Activated naive CD8-positive, alpha-beta T cell treated with anti-CD3 and anti-CD28 coated beads for 36 hours (primary cell): ENCODE measurements at places on chromosomes 4 and X.
A peak's percentile ranks its signal among the peaks of the same experiment; 100 is the strongest.

DNA sequence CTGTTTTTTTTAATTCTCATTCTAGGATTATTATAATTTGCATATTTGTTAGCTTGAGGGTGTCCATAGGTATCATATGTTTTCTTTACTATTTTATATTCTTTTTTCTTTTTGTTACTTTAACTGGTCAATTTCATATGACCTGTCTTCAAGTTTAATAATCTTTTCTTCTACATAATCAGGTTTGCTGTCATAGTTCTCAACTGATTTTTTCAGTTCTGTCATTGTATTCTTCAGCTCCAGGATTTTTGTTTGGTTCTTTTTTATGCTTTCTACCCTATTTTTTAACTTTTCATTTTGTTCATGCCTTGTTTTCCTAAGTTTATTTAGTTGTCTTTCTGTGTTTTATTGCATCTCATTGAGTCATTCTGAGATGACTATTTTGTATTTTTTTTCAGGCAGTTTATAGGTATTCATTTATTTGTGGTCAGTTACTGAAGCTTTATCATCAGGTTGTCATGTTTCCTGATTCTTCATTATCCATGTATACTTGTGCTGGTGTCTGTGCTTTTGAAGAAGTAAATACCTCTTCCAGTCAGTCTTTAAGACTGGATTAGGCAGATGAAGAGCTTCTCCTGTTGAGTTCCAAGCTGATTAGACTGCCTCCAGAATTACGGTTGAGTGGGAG is 220.3 kb upstream of the VEGFC start:
- H3K27ac ChIP-seq: no peak overlapping the region
- H3K27me3 ChIP-seq: no peaks in the 10 kb centered on the region
- H3K36me3 ChIP-seq: peaks cover 2% of the 10 kb centered on the region
- H3K4me1 ChIP-seq: no peaks in the 10 kb centered on the region
- no peak for DNase-seq

GRCh38 chr4:33184657-33185290 is 2464.6 kb downstream of the PCDH7 start:
- no peak overlapping the region for H3K4me3 ChIP-seq
- H3K27ac ChIP-seq: no peak overlapping the region
- DNase-seq: no peak

- no peaks in the 10 kb centered on the region for H3K4me1 ChIP-seq
- H3K36me3 ChIP-seq: no peaks in the 10 kb centered on the region
- H3K4me3 ChIP-seq: no peak overlapping the region
- H3K27me3 ChIP-seq: peaks cover 17% of the 10 kb centered on the region
- H3K27ac ChIP-seq: no peak overlapping the region
These were observed 12.1 kb upstream of the DRD5 start for GRCh38 chr4:9769321-9769720.

DNA sequence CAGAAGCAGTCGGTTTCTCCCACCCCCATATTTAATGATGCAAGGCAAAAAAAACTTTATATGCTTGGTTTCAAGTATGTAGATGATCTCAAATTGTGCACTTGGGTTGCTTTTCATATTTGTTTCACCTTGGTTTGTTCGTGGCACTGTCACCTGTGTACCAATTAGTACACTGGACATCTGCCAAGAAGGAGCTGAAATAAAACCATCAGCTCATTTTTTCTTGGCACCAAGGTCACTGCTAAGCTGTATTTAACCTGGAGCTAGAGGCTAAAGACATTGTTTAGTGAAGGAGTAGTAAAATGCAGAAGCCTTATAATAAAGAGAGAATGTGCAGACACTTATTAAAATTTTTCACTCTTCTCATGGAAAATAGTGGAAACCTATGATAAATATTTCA is 430.8 kb downstream of the ARHGAP24 start:
- H3K4me1 ChIP-seq: no peaks in the 10 kb centered on the region
- no peak overlapping the region for H3K4me3 ChIP-seq
- no peaks in the 10 kb centered on the region for H3K27me3 ChIP-seq
- H3K27ac ChIP-seq: no peak overlapping the region
- DNase-seq: no peak

DNA sequence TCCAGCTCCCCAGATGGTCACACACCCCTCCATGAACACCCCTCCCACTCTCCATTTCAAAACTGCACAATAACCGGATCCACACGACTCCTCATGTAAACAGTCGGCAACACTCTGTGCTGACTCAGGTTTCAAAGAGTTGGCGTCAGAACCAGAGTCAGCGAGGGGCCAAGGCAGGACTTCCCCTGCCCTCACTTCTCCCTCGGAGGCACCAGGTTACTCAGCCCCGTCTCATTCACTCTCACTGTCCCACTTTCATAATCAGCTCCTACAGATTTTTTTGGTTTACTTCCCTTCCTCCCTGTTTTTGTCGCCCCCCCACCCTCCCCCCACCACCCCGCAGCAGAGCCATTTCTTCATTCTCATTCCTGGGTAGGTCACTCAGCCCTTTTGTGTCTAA is 2.7 kb upstream of the TIMP1 start:
- H3K4me1 ChIP-seq: peaks cover 24% of the 10 kb centered on the region
- peaks cover 5% of the 10 kb centered on the region for H3K27me3 ChIP-seq
- no peak overlapping the region for H3K27ac ChIP-seq
- H3K36me3 ChIP-seq: no peaks in the 10 kb centered on the region
- no peak for DNase-seq

GRCh38 chr4:165457793-165458192 is 79.0 kb downstream of the CPE start:
- H3K27me3 ChIP-seq: peaks cover 13% of the 10 kb centered on the region
- H3K36me3 ChIP-seq: no peaks in the 10 kb centered on the region
- no peak overlapping the region for H3K27ac ChIP-seq
- H3K4me3 ChIP-seq: no peak overlapping the region

- peaks cover 2% of the 10 kb centered on the region for H3K4me1 ChIP-seq
- no peaks in the 10 kb centered on the region for H3K27me3 ChIP-seq
- no peak for DNase-seq
- H3K4me3 ChIP-seq: no peak overlapping the region
- no peaks in the 10 kb centered on the region for H3K36me3 ChIP-seq
- no peak overlapping the region for H3K27ac ChIP-seq
These were observed 344.9 kb downstream of the BCOR start for GRCh38 chrX:39752815-39753214.

DNA sequence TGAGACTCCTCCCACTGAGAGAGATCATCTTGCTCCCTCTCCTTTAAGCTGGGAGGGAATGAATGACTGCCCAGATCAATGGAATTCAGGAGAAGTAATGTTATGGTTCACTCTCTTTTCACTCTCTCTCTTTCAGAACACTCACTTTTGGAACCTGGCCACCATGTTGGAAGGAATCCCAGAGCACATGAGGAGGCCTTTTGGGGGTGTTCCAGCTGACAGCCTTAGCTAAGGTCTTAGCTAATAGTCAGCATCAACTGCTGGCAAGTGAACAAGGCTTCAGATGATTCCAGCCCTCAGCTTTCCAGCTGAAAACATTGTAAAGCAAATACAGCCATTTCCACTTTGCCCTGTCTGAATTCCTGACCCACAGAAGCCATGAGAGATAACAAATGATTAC is 124.0 kb upstream of the CLNK start:
- H3K4me1 ChIP-seq: peaks cover 4% of the 10 kb centered on the region
- H3K27me3 ChIP-seq: peaks cover 7% of the 10 kb centered on the region
- no peak for DNase-seq

DNA sequence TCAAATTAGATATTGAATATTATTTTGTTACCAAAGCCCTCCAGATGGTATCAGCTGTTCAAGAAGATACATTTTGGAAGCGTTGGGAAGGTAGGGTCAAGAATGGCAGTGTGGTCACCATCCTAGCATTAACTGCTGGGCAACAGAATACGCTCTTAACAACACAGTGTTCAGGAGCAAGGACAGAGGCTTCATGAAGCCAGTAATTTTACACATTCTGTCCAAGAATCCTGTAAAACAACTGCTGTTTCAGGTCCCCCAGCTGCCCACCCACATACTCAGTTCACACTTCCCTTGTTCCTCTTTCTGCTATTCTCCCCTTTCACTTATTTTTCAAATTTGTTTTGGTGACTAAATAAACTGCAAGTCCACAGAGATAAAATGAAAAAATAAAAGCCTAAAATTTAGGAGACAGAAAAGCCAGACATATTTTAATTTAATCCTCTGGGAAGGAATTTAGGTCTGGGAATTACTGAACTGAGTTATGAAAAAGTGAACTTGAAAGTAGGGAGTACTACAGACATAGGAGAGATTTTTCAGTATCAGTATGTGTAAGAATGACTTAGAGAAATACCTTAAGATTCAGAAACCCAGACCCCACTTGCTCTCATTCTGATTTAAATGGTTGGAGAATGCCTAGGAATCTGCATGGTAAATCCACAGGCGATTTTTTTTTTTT is 406.7 kb downstream of the MAPK10 start:
- no peak for DNase-seq
- H3K27ac ChIP-seq: no peak overlapping the region
- no peaks in the 10 kb centered on the region for H3K4me1 ChIP-seq
- H3K36me3 ChIP-seq: no peaks in the 10 kb centered on the region
- H3K27me3 ChIP-seq: peaks cover 8% of the 10 kb centered on the region
- no peak overlapping the region for H3K4me3 ChIP-seq

DNA sequence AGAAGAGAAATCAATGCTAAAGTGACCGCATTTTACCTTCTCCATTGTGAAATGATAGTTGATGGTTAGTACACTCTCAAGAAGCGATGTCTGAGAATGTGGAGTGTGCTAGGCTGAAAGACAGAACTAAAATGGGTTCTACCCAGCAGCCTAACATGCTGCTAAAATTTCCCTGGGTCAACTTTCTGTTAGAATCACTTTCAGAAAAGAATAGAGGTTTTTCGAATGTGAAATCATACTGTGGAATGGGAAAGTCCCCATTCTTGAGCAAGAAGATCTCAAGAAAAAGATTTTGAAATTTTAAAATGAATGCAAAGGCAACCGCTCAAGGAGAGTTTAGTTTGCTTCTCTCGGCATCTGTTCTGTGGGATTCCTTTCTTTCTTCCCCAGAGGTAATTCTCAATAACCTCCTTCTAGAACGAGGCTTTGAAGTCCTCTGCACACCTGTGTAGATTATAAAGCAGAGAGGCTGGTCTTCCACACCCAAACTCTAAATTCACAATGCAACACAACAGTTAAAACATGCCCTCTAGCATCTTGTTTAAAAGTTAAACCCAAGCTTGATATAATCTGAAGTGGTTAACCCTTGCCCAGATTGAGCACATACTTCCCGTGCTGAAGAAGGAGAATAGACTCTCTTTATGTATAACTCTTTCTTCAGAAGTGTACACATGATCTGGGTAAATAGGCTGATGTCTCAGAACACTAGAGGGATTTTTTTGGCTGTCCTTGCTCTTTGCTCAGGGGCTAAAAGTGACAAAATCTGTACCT is 208.7 kb upstream of the KLF3 start:
- peaks cover 42% of the 10 kb centered on the region for H3K4me1 ChIP-seq
- H3K36me3 ChIP-seq: peaks cover 13% of the 10 kb centered on the region
- peak overlapping the region; percentile 69 for H3K27ac ChIP-seq
- no peak for DNase-seq
- no peaks in the 10 kb centered on the region for H3K27me3 ChIP-seq

DNA sequence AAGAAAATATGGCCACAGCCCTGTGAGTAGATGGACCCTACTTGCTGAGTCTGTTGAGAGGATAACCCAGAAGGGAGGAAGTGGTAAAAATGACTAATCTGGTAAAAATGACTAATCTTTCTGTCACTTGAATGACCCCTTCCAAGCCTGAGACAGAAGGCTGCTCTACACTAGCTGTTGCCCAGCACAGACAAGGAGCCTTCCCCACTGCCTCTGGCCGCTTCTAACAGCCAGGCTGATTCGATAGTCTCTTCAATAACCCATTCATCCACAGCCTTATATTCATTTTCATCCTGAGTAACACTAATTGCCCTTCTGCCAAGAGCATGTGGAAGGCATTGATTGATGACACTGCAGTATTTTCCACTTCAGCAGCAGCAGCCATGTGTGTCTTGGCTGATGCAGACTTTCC is 18.4 kb downstream of the MAGEB17 start:
- peaks cover 8% of the 10 kb centered on the region for H3K27me3 ChIP-seq
- H3K27ac ChIP-seq: no peak overlapping the region
- H3K4me3 ChIP-seq: no peak overlapping the region
- H3K36me3 ChIP-seq: no peaks in the 10 kb centered on the region
- peaks cover 11% of the 10 kb centered on the region for H3K4me1 ChIP-seq

- peaks cover 7% of the 10 kb centered on the region for H3K36me3 ChIP-seq
- no peak overlapping the region for H3K4me3 ChIP-seq
- peaks cover 14% of the 10 kb centered on the region for H3K27me3 ChIP-seq
- H3K4me1 ChIP-seq: peaks cover 4% of the 10 kb centered on the region
- DNase-seq: peak; percentile 2
These were observed 209.5 kb upstream of the PPP3CA start for GRCh38 chr4:101556842-101557241.

GRCh38 chr4:127630152-127630551 is 2.6 kb upstream of the INTU start:
- DNase-seq: no peak
- H3K27me3 ChIP-seq: peaks cover 65% of the 10 kb centered on the region
- H3K36me3 ChIP-seq: no peaks in the 10 kb centered on the region
- H3K4me1 ChIP-seq: peaks cover 9% of the 10 kb centered on the region
- no peak overlapping the region for H3K27ac ChIP-seq

GRCh38 chr4:138236037-138236436 is 6.1 kb downstream of the SLC7A11 start:
- H3K27me3 ChIP-seq: no peaks in the 10 kb centered on the region
- H3K36me3 ChIP-seq: peaks cover 6% of the 10 kb centered on the region
- no peak for DNase-seq
- H3K27ac ChIP-seq: no peak overlapping the region
- peaks cover 13% of the 10 kb centered on the region for H3K4me1 ChIP-seq

- H3K27ac ChIP-seq: no peak overlapping the region
- no peak for DNase-seq
- peaks cover 36% of the 10 kb centered on the region for H3K27me3 ChIP-seq
- H3K4me3 ChIP-seq: no peak overlapping the region
- no peaks in the 10 kb centered on the region for H3K4me1 ChIP-seq
- no peaks in the 10 kb centered on the region for H3K36me3 ChIP-seq
These were observed 187.7 kb downstream of the SHROOM3 start for GRCh38 chr4:76622717-76623116.

DNA sequence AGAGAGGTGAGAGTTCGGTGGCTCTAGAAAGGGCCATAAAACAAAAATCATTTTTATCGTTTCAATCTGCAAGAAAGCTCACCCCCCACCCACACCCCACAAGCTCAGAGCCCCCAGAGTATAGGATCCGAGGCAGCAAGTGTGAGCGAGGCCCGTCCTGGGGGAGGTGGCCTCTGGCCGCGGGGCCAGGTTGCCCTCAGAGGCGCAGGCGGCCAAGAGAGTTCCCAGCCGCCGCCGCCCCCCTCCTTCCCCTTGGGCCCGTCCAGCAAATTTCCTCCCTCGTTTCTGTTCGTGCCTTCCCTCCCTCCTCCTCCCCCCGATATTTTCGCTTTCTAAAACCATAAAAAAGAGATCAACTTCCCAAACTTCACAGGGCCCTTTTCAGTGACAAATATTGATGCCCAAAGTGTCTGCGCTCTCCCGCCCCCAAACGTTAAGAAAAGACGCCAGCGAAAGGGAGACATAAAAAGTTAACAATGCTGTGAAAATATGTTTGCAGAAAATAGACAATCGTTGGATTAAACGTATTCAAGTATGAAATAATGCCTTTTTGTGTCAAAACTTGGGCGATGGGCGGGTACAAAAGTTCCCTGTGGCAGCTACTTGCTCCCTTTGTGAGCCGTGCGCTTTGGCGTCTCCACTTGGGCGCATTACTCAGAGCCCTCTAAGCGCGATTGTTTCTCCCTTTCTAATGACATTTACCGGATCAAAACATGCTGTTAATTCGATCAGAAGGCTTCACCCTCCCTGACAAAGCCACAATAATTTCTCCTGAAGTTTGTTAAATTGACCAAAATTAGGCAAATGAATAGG is 1.1 kb upstream of the HELT start:
- peaks cover 20% of the 10 kb centered on the region for H3K4me1 ChIP-seq
- H3K4me3 ChIP-seq: no peak overlapping the region
- no peaks in the 10 kb centered on the region for H3K36me3 ChIP-seq
- H3K27me3 ChIP-seq: peaks cover 94% of the 10 kb centered on the region
- DNase-seq: no peak
- H3K27ac ChIP-seq: no peak overlapping the region
